NCI-H2081 treated with DMSO at 0.1 percent for 48 hours (cell line): ENCODE measurements at places on chromosomes 7 and 10.

DNA sequence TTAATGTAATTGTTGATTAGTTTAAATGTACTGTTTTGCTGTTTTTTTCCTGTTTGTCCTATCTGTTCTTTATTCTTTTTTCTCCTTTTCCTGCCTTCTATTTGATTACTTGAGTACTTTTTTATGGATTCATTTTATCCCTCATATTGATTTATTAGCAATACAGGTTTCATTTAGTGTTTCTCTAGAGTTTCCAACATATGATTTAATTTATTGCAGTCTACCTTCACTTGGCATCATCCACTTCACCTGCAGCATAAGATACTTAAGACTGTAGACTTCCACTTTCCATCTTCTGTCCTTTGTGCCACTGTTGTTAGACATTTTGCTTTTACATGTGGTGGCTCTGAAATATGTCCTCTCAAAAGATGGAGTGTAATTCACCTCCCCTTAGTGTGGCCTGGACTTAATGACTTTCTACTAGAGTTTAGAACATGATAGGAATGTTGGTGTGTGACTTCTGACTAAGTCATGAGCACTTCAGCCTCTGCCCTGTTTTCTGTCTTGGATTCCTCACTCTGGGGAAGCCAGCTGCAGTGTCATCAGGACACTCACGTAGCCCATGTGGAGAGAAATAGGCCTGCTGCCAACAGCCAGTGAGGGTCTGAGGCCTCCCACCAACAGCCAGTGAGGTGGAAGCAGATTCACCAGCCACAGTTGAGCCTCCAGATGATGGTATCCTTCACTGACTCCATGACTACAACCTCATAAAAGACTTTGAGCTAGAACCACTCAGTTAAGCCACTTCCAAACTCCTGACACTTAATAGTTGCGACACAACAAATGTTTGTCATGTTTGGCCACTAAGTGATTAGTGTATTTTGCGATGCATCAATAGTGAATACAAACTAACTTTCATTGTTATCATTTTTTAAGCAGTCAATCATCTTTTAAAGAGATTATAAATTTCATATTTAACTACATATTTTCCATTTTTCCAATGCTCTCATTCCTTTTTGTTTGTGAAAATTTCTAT lies 643.5 kb upstream of the DPP6 start:
- no peak for DNase-seq

DNA sequence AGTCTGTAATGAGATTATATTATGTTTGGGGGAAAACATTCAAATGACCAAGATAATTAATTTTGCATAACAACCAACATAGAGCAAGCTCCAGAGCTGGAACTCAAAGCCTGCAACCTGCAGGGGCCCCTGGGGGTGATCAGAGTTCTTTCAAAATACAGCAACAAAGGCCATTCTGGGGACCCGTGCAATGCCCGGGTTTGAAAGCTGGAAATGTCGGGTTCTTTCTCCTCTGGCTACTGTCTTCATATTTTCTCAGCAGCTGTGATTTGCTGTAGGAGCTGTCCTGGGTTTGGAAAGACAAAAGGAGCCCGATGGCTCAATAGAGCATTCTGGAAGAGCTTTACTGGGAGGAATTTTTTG lies 30.8 kb upstream of the CARD11 start:
- DNase-seq = no peak

- DNase-seq = no peak
These were observed 166.3 kb upstream of the TMEM196 start for GRCh38 chr7:19939746-19940145.

GRCh38 chr7:149874644-149875028 lies 867 bp downstream of the ATP6V0E2 start:
- DNase-seq = no peak

DNA sequence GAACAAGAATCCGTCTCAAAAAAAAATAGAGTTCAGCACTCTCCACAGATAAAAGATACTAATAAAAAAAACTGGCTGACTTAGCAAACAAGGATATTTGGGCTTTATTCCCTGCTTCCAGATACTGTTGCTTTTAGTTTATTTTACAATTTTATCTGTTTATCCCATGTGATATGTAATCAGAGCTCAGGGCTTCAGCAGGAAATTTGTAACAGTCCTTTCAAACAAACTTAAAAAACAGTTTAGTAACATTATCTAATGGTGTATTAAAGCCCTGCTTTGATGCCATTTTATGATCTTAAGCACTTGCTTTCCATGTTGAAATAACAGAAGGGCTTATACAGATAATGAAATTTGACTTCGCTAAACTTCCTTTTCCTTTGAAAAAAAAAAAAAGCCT lies 28.1 kb downstream of the DCLRE1A start:
- DNase-seq = no peak

DNA sequence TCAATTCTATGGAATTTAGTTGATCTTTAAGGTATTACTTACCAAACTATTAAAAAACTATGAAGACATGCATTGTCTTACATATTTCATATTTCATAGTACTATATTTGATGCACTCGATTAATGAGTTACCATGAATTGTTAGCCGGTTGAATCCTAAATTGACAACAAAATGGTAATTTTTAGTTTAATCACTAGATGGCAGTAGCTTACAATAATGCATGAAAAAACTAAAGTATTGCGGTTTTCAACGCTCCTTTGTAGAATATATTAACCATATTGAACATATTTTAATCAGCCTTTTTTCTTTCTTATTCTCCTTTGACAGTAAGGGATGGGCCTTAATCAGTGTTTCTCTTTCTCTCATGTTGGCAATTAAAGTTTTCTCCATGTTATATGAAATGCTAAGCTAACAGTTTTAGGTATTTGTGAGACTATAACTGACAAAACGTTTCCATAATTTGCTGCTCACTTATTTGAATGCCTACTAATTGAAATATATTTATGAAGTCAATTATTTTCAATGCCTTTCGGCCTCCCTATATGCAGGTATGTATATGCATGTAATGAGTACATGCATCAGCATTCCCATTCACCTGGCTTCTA lies 48.5 kb upstream of the ARL4A start:
- DNase-seq = no peak

GRCh38 chr7:96196676-96197075 lies 125.2 kb downstream of the SLC25A13 start:
- no peak for DNase-seq

- no peak for DNase-seq
These were observed 141.9 kb upstream of the MKI67 start for GRCh38 chr10:128268015-128268722.

GRCh38 chr7:104328970-104329825 lies 795 bp downstream of the LHFPL3 start:
- DNase-seq = no peak

GRCh38 chr10:18113881-18114280 lies 26.3 kb upstream of the CACNB2 start:
- DNase-seq = no peak

GRCh38 chr10:18681971-18682411 lies 22.8 kb downstream of the ARL5B start:
- no peak for DNase-seq

DNA sequence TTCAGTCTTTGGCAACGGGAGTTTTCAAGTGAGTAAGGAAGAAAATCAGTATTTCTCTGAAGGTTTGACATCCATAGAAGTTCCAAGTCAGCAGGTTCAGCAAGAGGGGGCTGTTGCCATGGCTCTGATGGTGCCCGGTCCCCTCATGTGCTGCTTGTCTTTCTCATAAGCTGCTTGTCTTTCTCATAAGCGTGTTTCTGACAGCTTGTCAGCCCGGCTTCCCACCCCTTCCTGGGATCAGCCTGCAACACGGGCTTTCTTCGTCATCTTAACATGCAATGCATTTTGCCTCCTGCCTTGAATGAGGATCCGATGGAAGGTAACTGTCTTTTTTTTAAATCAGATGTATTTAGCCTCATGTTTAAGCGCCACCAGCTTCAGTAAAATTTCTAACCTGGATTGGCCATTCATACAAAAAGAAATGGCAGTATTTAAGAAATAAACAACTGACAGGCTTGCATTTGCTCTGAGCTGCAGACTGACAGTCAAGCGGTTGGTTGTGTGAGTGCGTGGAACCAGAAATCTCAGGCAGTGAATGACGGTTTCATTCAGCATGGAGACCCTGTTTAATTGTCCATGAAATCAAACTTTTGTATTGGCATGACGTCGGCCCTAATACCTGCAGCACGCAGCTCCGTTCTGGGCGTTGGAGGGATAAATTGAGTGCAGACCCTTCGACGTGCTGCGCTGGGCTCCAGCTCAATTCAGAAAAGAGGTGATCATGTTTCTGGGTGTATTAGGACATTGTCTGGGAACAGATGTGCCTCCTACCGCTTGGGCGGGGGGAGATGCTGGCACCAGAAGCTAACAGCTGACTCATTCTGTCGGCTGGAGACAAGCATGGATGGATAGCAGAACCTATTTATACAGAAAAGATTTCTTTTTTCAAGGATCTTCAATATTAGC lies 454.7 kb upstream of the FOXK1 start:
- no peak for DNase-seq

DNA sequence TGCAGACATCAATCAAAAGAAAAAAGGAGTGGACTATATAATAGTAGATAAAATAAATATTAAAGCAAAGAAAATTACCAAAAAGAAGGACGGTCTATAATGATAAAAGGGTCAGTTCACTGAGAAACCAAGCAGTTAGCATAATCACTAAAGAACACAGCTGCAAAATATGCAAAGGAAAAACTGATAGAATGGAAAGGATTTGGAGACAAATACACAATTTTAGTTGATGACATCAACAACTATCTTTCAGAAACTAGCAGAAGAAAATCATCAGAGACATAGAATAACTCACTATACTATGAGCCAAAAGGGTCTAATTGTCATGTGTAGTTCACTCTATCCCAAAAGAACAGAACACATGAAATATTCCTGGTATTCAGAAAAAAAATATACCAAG lies 316.4 kb upstream of the IGFBP3 start:
- no peak for DNase-seq

DNA sequence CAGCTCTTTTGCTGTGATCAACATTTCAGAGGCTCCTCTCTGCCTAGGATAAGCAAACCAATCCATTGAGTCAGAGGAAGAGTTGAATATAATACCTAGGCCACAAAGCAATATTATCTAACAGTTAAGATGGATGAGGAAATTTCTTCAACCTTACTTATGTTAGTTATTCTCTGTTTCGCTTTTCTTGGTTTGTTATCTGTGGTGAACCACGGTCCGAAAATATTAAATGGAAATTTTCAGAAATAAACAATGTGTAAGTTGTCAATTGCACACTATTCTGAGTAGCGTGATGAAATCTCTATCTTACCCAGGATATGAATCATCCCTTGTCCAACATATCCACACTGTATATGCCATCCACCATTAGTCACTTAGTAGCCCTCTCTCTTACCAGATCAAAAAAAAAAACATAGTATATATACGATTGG lies 1.5 kb upstream of the HTR7 start:
- DNase-seq = no peak

GRCh38 chr10:74047871-74048270 lies 50.0 kb downstream of the VCL start:
- DNase-seq = no peak
